Osteoblast (primary cell): ENCODE measurements at places on chromosomes 2 and 18. TPM values are rescaled to one million over a fixed set of nuclear protein-coding genes. Genes with fewer than 3 reads are reported as not detected.

Gene SSB
- 82.2 and 94.1 TPM in 2 replicates for total RNA-seq

Gene PKDCC
- total RNA-seq, result 1.2 and 4.0 TPM in 2 replicates

Gene MBP
- 1.5 and 2.2 TPM in 2 replicates for total RNA-seq

Gene GBX2
- total RNA-seq, result not detected in 2 replicates

Gene ADRA2B
- under 0.01 TPM in 1 of 2 replicates, not detected in the other for total RNA-seq

Gene CLEC4F
- total RNA-seq, result not detected in 2 replicates

Gene RPRM
- 0.29 and 0.36 TPM in 2 replicates for total RNA-seq

Gene LNPK
- total RNA-seq, result 51.0 and 55.0 TPM in 2 replicates

Gene ASPRV1
- total RNA-seq, result 0.29 and 0.72 TPM in 2 replicates

Gene DLX1
- 1.8 and 2.4 TPM in 2 replicates for total RNA-seq

Gene ANKRD30B
- 6.9 and 11.5 TPM in 2 replicates for total RNA-seq

Gene PRKCE
- total RNA-seq, result 13.6 and 22.1 TPM in 2 replicates

Gene MYOM1
- total RNA-seq, result 1.5 and 1.8 TPM in 2 replicates

Gene TMEM178A
- total RNA-seq, result 0.29 and 0.72 TPM in 2 replicates

Gene SOX11
- 0.59 and 0.72 TPM in 2 replicates for total RNA-seq

Gene NOSTRIN
- total RNA-seq, result 0.59 and 1.4 TPM in 2 replicates

Gene UGT1A8
- not detected in 2 replicates for total RNA-seq

Gene LBX2
- total RNA-seq, result 4.1 and 5.4 TPM in 2 replicates

Gene SLC14A1
- total RNA-seq, result 128 and 136 TPM in 2 replicates

Gene CD8B
- total RNA-seq, result not detected in 2 replicates

Gene DLX2
- 0.36 and 0.59 TPM in 2 replicates for total RNA-seq

Gene DLGAP1
- not detected in 2 replicates for total RNA-seq

Gene PLGLB1
- total RNA-seq, result 1.8 and 2.9 TPM in 2 replicates

Gene GCG
- total RNA-seq, result not detected in 2 replicates

Gene PKP4
- 47.4 and 54.5 TPM in 2 replicates for total RNA-seq

Gene ANO7
- total RNA-seq, result 1.2 and 1.8 TPM in 2 replicates

Gene ANKRD30BL
- 0.29 TPM in 1 of 2 replicates, not detected in the other for total RNA-seq

Gene LYPD6
- under 0.01 and 0.59 TPM in 2 replicates for total RNA-seq

Gene ACOXL
- total RNA-seq, result not detected in 2 replicates

Gene CAVIN2
- total RNA-seq, result 1.2 and 1.8 TPM in 2 replicates

Gene UGT1A10
- not detected in 2 replicates for total RNA-seq

Gene BZW1
- total RNA-seq, result 590 and 597 TPM in 2 replicates

Gene TRIM43
- total RNA-seq, result not detected in 2 replicates
